Tracheal epithelial cell (primary cell): ENCODE measurements at places on chromosomes 1 and 21. TPM values are rescaled to one million over a fixed set of nuclear protein-coding genes. Genes with fewer than 3 reads are reported as not detected.

The TDRD5 gene
- under 0.01 TPM in 2 replicates for total RNA-seq

The C1orf94 gene
- 0.24 TPM in 1 of 2 replicates, not detected in the other for total RNA-seq

The TAS1R1 gene
- not detected in 2 replicates for total RNA-seq

The GUCA2A gene
- not detected in 2 replicates for total RNA-seq

The NUDC gene
- total RNA-seq: 11.9 and 18.8 TPM in 2 replicates

The CRYBG2 gene
- total RNA-seq: 36.9 and 51.1 TPM in 2 replicates

The RAB25 gene
- total RNA-seq: 52.2 and 69.4 TPM in 2 replicates

The CTH gene
- 6.0 and 16.4 TPM in 2 replicates for total RNA-seq

The DCST1 gene
- 0.21 TPM in 1 of 2 replicates, not detected in the other for total RNA-seq
